ENCODE measurements at places on chromosomes 12 and 14.

- no peak overlapping the region for H3K27ac ChIP-seq
- DNase-seq: no peak
- no peaks in the 10 kb centered on the region for H3K4me1 ChIP-seq
- no peaks in the 10 kb centered on the region for H3K36me3 ChIP-seq
Measured at GRCh38 chr14:20489093-20489994, 16.0 kb upstream of the RNASE10 start.

GRCh38 chr14:74346341-74346740 lies 1.9 kb upstream of the VRTN start:
- no peak overlapping the region for H3K27ac ChIP-seq
- H3K27me3 ChIP-seq: peaks cover 27% of the 10 kb centered on the region
- no peaks in the 10 kb centered on the region for H3K36me3 ChIP-seq
- DNase-seq: no peak
- H3K4me1 ChIP-seq: no peaks in the 10 kb centered on the region
- no peak overlapping the region for H3K4me3 ChIP-seq

GRCh38 chr12:81888961-81889360 lies 129.8 kb upstream of the PPFIA2 start:
- no peak overlapping the region for H3K4me3 ChIP-seq
- no peaks in the 10 kb centered on the region for H3K27me3 ChIP-seq
- no peak for DNase-seq
- H3K27ac ChIP-seq: no peak overlapping the region

DNA sequence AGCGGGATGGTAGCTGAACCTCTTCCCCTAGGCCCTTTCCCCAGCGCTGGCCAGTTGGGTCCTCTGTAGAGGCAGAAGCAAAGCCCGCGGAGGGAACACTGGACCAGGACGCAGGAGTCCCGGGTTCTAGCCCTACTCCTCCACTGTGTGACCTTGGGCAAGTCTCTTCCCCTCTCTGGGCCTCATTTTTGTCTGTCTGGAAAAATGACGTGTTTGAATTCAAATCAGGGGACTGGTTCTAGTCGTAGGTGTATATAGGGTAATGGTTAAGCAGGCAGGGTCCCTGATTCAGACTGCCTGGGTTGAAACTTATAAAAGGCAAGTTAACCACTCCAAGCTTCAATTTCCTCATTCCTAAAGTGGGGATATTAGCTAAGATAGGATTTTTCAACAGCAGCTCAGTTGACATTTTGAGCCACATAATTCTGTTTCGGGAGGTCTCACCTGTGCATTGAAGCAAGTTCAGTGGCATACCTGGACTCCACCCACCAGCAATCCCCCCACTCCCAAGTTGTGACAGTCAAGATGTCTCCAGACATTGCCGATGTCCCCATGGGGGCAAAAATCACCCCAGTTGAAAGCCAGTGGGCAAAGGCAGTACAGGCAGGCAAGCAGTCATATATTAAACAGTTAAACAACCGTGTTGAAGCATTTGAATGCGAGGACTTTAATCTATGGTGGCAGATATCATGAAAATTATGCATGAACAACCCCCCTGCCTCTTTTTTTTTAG lies 899 bp downstream of the TPCN1 start:
- H3K4me3 ChIP-seq: peak overlapping the region; percentile 78
- H3K4me1 ChIP-seq: peaks cover 26% of the 10 kb centered on the region
- peak overlapping the region; percentile 72 for H3K27ac ChIP-seq
- no peak for DNase-seq
